Natural killer cell treated with Interleukin-12 subunit alpha and Interleukin-12 subunit beta and Interleukin-15 and Interleukin-18, amount 100 ng/mL, for 72 hours (primary cell): ENCODE measurements at places on chromosomes 16 and 17. TPM values are rescaled to one million over a fixed set of nuclear protein-coding genes. Genes with fewer than 3 reads are reported as not detected.

GRCh38 chr17:67751101-67752074 lies 33.7 kb downstream of the NOL11 start:
- H3K27ac ChIP-seq, result no peak overlapping the region
- peaks cover 5% of the 10 kb centered on the region for H3K4me1 ChIP-seq
- DNase-seq, result no peak
- H3K27me3 ChIP-seq, result no peaks in the 10 kb centered on the region
- H3K4me3 ChIP-seq, result no peak overlapping the region

GRCh38 chr17:63995626-63996025 lies 2.5 kb upstream of the PRR29 start:
- no peaks in the 10 kb centered on the region for H3K27me3 ChIP-seq
- peak overlapping the region; percentile 4 for H3K27ac ChIP-seq
- H3K36me3 ChIP-seq, result no peaks in the 10 kb centered on the region

DNA sequence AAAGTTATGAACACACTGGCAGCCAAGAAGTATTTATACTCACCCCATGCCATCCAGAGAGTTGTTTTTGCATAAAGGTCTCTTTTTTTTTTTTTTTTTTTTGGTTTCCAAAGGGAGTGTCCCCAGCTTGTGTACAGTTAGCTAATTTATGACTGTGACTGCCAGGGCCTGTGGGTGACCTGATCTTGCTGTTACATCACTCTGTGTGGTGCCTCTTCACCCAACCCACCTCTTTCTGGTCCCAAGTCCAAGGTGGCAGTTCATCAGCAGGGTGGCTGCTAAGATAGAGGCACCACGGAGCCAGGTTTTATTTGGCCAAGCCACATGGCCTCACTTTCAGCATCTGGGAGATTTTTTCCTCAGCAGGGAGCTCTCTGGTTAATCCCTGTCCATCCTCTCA lies at the start of gene NOS2:
Gene NOS2, minus strand, starts transcription at position 8 of the 400 bp plus-strand sequence. CDS start 1,720 bp downstream, outside the sequence.
- no peak within 1 kb of the TSS for H3K4me3 ChIP-seq
- H3K4me1 ChIP-seq, result peaks cover 5% of the 10 kb centered on the region

GRCh38 chr17:64216338-64217248 lies 46.5 kb downstream of the TEX2 start:
- H3K4me1 ChIP-seq, result peaks cover 24% of the 10 kb centered on the region
- no peak for DNase-seq
- peaks cover 6% of the 10 kb centered on the region for H3K36me3 ChIP-seq
- no peak overlapping the region for H3K27ac ChIP-seq
- no peaks in the 10 kb centered on the region for H3K27me3 ChIP-seq

- H3K27ac ChIP-seq, result peak overlapping the region; percentile 82
- peaks cover 7% of the 10 kb centered on the region for H3K4me1 ChIP-seq
- H3K36me3 ChIP-seq, result peaks cover 10% of the 10 kb centered on the region
- no peaks in the 10 kb centered on the region for H3K27me3 ChIP-seq
- peak; percentile 63 for DNase-seq
- peak overlapping the region; percentile 52 for H3K4me3 ChIP-seq
Observed at GRCh38 chr16:74936902-74937560, 47.9 kb downstream of the WDR59 start.

DNA sequence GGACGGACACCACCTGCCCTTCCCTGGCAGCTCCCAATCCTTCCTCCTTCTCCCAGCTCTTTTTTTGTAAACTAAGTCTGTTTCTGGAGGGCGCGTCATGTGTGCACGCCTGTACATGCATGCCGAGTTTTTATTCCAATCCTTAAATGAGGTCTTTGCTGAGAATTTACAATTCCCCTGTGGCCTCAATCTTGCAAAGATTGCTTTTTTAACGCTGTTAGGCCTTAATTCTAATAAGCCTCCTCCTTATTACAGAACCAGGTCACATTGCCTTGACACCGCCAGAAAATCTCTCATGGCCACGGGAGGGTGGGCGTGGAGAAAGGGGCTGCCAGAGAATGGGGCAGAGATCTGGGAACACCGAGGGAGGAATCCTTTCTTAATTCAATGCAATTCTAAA lies 17.6 kb downstream of the RBFOX3 start:
- H3K27ac ChIP-seq, result no peak overlapping the region
- no peak overlapping the region for H3K4me3 ChIP-seq
- H3K27me3 ChIP-seq, result peaks cover 7% of the 10 kb centered on the region
- DNase-seq, result no peak
- H3K36me3 ChIP-seq, result no peaks in the 10 kb centered on the region
- no peaks in the 10 kb centered on the region for H3K4me1 ChIP-seq

- no peaks in the 10 kb centered on the region for H3K27me3 ChIP-seq
- no peak for DNase-seq
Observed at GRCh38 chr16:48535831-48536613, 74.0 kb downstream of the N4BP1 start.

DNA sequence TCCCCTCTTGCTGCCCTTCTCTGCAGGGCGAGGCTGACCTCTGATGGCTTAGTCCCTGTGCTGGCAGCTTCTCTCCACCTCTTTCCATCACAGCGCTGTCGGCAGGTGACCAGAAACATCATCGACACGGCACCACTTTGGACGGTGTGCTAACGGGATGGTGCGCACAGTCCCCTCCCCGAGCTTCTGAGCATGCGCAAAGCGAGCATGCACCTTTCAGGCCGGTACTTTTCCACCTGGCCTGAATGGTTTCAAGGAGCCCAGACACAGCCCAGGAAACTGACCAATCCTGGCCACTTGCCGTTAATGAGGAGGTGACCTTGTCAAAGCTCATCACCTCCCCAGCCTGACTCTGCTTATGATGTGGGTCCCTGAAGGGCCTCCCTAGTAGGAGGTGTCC lies 54.8 kb downstream of the MGAT5B start:
- H3K4me3 ChIP-seq, result no peak overlapping the region
- H3K36me3 ChIP-seq, result no peaks in the 10 kb centered on the region
- no peaks in the 10 kb centered on the region for H3K4me1 ChIP-seq
- H3K27me3 ChIP-seq, result peaks cover 14% of the 10 kb centered on the region
- DNase-seq, result no peak
- no peak overlapping the region for H3K27ac ChIP-seq

GRCh38 chr16:66578651-66579531 lies at the start of gene CMTM2:
TSS of gene CMTM2 (plus strand) at chr16:66579463. CDS start at chr16:66579608, 145 bp downstream.
- H3K4me3 ChIP-seq, result peak within 1 kb of the TSS; percentile 58
- no peak for DNase-seq
- no peaks in the 10 kb centered on the region for H3K36me3 ChIP-seq
- no peak within 1 kb of the TSS for H3K27ac ChIP-seq
- H3K27me3 ChIP-seq, result peaks cover 18% of the 10 kb centered on the region

- H3K27ac ChIP-seq, result no peak overlapping the region
- H3K4me1 ChIP-seq, result no peaks in the 10 kb centered on the region
- H3K27me3 ChIP-seq, result peaks cover 25% of the 10 kb centered on the region
- H3K4me3 ChIP-seq, result no peak overlapping the region
- no peaks in the 10 kb centered on the region for H3K36me3 ChIP-seq
- no peak for DNase-seq
Observed at GRCh38 chr17:5698959-5699358, 114.7 kb upstream of the NLRP1 start.

DNA sequence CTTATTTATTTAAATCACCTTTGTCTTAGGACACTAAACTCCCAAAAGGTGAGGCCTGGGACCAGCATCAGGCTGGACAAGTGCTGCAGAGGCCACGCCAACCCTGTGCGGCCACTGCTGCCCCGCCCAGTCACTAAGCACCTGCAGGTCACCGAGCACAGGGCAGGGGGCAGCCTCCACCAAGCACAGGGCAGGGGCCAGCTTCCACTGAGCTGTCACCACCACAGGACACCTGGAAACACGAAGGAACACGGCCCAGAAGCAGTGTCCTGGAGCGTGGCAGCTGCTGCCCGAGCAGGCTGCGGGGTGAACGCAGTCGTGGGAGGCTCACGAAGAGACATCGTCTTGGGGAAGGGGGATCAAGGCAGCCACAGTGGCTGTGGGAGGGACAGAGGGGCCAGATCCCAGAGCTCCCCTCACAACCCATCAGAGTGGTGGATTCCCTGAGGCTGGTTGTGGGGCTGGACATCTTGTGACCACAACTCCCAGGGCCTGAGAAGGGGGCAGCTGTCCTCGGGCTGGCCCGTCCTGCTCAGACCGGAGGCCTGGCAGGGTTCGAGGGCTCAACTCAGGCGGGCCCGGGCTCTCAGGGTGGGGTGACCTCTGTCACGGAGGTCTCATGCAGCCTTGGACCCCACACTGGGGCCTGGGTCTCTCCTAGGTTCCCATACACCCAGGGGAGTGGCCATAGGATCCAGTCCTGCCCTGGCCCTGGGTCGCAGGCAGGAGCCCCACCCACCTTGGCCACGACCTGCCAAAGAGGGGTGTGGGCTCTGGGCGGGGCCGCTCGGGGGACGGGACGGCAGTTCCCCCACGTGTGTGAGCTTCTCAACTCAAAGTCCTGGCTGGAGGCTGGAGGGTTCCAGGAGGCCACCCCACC lies 18.7 kb downstream of the RAB40B start:
- H3K4me1 ChIP-seq, result no peaks in the 10 kb centered on the region
- H3K36me3 ChIP-seq, result peaks cover 8% of the 10 kb centered on the region
- DNase-seq, result no peak
- no peak overlapping the region for H3K4me3 ChIP-seq
- H3K27me3 ChIP-seq, result no peaks in the 10 kb centered on the region

DNA sequence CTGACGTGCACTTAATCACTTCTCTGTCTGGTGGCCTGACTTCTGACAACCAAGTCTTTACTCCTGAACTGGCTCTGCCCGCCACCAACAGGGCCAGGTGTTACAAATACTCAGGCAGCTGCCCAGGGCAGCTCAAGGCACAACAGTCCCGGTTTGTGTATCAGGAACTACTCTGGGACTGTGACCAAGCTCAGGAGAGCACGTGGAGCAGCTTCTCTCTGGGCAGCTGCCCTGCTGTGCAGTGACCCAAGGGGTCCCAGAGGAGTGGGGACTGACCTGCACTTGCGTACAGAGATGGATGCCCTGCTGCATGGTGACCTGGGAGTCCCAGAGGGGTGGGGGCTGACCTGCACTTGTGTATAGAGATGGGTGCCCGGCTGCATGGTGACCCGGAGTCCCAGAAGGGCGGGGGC lies 21.9 kb downstream of the LITAFD start:
- H3K27me3 ChIP-seq, result no peaks in the 10 kb centered on the region
- H3K4me1 ChIP-seq, result peaks cover 5% of the 10 kb centered on the region
- no peak for DNase-seq
- peaks cover 33% of the 10 kb centered on the region for H3K36me3 ChIP-seq

DNAI2 gene
- not detected for total RNA-seq

SERPINF2 gene
- total RNA-seq, result not detected

EVI2A gene
- 13.8 TPM for total RNA-seq

ERN2 gene
- not detected for total RNA-seq

ARL4D gene
- total RNA-seq, result 1.7 TPM

CORO6 gene
- total RNA-seq, result 10.2 TPM

MAPT gene
- 0.17 TPM for total RNA-seq

HSD17B1 gene
- 1.6 TPM for total RNA-seq

CPHXL2 gene
- total RNA-seq, result not detected

TBC1D3C gene
- not detected for total RNA-seq
